ENCODE measurements at places on chromosomes 5 and 9.

DNA sequence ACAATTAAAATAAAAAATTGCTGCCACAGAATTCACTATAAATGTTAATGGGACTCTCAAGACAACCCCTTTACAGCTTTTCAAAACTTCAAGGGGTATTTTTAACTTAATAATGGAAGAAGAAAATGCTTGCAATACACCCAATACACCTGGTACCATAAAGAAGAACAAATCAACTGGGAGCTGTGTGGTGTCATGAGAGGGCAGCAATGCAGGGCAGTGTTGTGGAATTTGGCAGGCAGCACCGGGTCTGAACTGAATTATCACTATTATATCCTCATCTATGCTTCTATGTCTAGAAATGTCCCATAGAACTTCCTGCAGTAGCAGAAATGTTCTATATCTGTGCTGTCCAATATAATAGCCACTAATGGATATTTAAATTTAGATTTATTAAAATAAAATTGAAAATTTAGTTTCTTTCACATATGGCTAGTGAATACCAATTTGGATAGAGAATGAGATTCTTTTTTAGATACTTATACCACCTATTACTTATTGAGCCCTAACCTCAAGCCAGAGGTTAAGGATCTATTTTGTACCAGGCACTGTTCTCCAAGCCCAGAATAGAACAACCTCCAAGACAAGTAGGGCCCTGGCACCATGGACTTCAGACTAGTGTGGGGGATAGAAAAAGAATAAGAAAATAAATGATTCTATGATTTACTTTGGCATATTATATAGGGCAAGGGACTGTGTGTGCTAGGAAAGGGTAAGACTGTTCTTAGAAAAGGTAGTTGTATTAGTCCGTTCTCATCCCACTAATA is 265.3 kb downstream of the PDE4D start:
- no peak for DNase-seq

DNA sequence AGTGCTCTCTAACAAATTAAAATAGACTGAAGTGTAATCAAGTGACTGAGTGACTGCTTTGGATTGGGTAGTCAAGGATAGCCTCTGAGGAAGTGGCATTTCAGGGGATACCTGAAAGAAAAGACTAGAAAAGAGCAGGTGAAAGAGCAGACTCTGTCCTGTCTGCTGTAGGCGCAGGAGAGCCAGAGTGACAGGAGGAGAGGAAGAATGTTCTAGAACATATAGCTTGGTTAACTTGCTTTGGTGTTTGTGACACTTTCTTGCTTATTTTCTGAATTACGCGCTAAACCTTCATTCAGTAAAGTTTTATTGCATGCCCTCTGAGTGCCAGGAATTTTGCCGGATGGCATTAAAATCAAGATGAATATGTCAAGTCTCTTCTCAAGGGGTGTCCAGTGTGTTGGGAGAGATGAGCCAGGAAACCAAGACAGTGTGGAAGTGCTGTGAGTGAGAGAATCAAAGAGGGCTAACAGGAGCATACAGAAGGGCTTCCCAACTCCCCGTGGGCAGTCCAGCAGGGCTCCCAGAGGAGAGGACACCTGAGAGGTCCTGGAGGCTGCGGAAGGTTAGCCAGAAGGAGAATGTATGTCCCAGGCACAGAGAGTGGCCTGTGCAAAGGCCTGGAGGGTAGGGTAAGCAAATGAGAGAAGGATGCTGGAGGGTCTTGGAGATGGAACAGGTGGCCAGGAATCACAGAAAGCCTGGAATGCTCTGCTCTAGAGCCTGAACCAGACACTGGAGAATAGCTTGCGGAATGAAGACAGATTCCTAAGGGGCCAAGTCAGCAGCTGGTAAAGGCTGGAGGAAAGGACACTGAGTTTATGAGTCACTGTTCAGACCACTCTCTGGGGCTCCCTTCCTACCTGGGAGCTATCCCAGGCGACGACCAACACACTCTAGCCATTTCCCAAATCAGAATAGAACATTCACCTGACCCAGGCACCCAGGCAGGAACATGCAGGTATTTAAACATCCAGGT is 59.3 kb downstream of the SLC22A5 start:
- DNase-seq: no peak

DNA sequence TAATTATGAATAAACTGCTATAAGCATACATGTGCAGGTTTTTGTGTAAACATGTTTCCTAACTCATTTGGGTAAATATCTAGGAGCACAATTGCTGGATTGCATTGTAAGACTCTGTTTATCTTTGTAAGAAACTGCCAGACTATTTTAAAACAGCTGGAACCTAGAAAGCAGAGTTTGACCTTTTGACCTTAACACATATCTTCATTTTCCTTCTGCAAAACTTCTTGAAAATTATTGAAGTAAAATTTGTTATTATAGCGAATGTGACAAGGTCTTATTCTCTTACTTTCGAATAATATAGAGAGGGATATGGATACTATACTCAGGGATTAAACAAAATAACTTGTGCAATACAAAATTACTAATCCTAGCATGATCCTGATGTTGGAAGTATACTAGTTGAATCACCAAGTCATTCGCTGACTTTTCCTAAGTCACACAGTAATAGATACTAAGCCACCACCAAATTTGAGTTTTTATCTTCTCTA is 3.2 kb upstream of the ANXA1 start:
- no peak for DNase-seq

DNA sequence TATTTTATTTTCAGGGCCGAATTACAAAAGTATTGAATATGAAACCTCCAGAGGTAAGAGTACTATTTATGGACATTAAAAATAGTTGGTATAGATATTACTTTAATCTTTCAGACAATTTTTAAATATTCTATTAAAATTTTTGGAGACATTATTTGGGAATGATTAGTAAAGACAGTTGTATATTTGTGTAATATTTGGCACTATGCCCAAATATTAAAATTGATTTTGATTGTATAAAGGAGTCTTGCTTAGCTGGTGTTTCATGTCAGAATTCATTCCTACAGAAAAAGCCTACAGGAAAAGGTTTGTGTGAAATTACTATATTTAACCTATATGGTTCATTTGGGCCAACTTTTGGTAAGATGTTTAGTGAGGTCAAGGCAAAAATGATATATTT is 5.5 kb downstream of the SMC2 start:
- DNase-seq: no peak

GRCh38 chr5:148831590-148832565 is 5.5 kb downstream of the ADRB2 start:
- DNase-seq: no peak

GRCh38 chr5:175470781-175471180 is 7.6 kb upstream of the SFXN1 start:
- no peak for DNase-seq

GRCh38 chr5:31445041-31445600 is 86.8 kb downstream of the DROSHA start:
- no peak for DNase-seq

- DNase-seq: no peak
Measured at GRCh38 chr5:14035859-14036503, 91.5 kb upstream of the DNAH5 start.
